ENCODE measurements at places on chromosomes 13 and 19.

DNA sequence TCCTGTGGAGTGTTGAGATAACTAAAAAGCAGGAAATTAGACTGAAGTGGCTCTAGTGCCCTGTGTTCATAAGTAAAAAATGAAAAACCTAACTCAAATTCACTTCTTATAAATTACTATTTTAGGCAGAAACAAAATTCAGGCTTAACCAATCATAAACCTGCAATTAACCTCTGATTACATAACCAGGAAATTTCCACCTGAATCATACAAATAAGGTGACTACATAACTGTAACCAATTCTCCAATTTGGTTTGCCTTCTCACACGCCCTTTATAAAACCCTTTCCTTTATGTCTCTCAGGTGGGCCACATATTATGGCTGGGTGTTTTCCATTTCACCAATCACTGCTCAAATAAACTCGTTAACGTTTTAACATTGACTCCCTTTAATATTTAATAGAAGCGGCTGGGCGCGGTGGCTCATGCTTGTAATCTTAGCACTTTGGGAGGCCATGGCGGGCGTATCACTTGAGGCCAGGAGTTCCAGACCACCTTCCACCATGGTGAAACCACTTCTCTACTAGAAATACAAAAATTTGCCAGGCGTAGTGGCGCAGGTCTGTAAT lies 22.9 kb upstream of the ZNF724 start:
- DNase-seq: no peak

DNA sequence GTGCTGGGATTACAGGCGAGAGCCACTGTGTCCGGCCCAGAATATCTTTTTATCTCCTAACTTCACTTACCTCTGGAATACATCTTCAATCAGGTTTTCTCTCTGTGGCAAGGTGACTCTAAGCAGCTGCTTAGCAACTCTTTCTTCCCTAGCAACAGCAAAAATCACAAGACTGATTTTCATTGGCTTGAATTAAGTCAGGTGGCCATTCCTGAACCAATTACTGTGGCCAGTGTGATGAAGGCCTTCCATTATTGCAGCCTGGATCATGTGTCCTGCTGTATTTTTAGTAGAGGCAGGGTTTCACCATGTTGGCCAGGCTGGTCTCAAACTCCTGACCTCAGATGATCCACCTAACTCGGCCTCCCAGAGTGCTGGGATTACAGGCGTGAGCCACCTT lies 9.0 kb upstream of the LTBP4 start:
- peak; percentile 23 for DNase-seq

DNA sequence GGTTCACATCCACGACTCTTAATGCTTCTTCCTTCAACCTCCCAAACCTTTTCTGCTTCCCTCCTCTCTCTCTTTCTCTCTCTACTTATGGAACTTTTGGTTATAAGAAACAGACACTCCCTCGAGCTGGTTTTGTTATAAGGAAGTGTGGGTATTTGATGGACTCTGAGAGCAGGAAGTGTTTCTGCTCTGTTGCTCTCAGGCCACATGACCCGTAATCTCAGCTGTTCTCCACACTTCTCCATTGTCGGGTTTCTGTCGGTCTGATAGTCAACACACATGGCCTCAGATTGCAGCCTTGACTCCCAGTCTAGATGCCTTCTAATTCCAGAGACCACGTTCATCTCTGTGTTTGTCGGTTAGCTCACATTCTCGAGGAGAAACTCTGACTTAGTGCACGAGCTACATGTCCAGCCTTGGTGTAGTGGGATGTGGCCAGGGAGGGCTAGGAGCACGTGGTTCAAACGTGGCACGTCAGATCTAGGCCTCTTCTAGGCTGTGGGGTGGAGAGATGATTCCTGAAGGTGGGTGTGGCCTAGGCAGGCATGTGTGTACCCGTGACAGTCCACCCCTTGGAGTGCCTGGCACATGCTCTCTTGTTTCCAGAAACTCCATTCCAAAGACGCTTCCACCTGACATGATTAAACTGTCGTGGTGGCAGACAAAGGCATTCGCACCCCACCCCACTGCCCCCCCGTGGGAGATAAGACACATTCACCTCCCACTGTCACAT lies 26.3 kb downstream of the CNFN start:
- DNase-seq: no peak

GRCh38 chr19:20079476-20079875 lies 1.7 kb downstream of the ZNF90 start:
- no peak for DNase-seq

DNA sequence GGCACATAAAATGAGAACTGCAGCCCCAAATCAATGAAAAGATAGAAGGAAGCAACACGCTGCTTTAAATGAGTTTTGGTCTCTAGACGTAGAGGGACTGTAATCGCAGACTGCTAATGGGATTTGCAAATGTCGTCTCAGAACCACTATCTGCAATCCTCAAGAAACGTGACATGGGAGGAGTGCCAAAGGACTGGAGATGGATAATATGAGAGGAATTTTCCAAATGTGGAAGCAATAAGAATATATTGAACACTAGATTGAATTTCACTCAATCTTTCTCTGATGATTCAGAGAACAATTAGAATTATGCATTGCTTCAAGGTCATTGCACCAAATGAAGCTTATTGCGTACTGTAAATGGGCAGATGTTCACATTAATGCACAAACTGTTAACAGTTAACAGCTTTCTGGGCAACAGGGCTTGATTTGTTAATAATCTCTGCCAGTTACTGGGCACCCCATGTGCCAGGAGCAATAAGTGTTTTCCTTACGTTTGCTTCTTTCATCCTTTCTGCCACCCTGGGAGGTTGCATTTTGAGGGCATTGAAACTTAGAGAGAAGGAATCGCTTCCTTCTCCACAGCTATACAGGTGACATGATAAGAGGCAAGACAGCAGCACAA lies 62.8 kb upstream of the WASF3 start:
- no peak for DNase-seq

DNA sequence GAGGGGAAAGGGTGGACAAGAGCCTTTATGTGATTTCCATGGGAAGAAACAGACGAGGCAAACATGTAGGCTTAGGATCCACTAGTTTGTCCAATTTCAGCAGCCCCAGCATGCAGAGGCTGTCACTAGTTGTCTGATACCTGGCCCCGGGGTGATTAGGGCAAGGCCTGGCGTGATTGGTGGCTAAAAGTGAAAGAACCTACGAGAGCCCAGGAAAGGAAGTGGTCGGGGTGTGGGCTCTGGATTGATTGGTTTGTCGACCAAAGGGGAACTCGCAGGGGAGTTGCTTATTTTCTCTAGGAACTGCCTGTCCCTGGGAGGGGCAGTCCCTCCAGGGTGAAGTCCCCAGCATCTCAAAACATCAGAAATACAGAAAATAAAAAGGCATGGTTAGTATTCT lies 64.2 kb upstream of the UQCRFS1 start:
- DNase-seq: no peak

- DNase-seq: no peak
Measured at GRCh38 chr13:45718063-45718462, 15.9 kb downstream of the CBY2 start.

DNA sequence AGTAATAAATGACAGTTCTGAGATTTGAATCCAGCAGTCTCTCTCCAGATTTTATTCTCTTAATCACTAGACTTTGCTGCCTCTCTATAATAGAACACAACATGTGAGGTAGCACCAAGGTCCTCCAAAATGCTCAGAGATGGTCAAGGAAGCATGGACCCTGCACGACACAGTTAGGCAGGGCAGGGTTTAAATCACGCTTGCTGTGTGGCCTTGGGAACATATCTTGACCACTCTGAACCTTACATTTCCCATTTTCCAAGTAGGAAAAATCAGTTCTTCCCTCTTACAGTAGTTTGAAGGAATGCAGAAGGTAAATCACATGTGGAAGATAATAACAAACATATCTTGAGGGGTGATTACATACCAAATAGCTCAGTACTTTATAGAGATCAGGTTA lies 6.3 kb downstream of the SYT3 start:
- no peak for DNase-seq

DNA sequence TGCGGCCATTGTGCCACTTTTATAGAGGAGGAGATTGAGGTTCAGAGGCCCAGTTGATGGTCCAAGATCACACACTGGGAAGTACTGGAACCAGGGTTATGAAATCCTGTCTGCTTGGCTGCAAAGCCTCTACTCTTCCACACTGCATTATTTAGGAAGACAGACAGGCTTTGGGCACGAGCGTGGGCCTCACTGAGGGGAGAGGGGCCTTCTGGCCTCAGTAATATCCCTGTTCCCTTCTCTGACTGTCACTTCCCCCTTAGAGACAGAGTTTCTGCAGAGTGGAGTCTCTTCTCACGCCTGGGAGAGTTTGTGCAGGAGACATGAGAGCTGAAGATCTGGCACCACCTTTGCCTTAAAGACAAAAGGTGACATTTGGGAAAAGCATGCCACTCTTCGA lies 49.0 kb upstream of the PNMA8B start:
- DNase-seq: no peak

DNA sequence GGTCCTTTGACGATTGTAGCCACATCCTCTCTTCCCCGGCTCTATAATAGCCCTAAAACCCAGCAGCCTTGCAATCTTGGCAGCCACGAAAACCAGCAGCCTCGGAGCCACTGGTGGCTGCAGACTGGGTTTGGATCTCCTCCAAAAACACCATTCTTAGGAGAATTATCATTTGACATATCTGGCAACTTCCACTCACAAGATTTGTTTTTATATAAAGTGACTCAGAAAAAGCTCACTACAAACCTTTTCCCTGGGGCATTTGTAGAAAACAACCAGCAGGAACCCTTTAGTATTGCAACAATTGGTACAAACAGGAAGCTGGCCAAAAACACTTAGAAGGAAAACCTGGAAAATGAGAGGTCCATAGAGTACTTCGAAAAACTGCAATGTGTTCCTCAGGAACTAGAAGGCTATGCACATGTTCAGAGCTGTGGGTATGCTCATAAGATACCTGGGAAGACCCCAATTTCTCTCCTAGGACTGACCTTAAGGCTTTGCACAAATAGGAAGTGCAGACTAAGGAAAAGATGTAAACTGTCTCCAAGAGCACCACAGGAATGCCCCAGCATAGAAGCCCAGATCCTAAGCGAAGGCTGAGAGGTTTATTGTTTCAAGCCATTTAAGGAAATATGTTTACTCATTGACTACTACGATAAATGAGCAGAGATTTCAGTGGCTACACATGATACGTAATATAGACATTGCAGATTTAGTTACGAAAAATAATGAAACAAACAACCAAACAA lies 71.2 kb downstream of the MYO16 start:
- no peak for DNase-seq

GRCh38 chr13:30392681-30393045 lies 29.6 kb upstream of the UBE2L5 start:
- DNase-seq: no peak

DNA sequence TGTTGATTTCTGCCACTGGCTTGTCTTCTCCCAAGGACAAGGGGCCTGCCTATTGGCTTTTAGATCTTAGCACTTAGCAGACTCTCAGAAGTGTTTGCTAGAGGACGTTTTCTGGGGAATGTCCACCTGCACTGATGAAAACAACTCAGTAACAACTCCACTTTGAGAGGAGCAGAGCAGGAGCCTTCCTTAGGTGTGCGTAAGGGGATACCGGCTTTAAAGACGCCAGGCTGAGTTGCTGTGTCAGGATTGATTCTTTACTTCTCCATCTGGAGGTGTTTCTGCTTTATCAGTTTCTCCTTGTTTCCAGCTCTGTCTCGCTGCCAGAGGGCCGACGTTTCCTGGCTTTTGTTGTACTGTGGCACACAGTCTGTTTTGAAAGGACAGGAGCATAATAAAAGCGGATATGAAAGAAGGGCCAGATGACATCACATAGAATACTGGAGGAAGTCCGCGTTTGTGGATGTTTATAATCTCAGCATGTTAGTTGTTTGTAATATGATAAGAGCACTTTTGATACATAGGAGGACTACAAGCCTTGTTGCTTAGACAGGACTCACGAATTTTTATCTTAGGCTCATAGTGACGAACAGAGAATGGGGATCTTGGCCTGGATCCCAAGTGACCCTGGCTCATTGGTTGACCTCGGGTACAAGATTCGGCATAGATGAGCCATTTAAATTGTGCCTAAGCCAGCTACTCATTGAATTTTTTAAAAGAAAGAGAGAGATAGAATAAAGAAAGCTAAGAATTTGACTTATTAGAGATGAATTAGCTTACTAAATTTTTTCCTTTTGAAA lies 34.6 kb downstream of the COL4A2 start:
- no peak for DNase-seq
